Right ventricle myocardium superior (tissue), 1 donor: ENCODE measurements at places on chromosomes 4 and X.

- DNase-seq, result no peak
Measured at GRCh38 chr4:139692309-139693012, 26.8 kb downstream of the MGST2 start.

GRCh38 chrX:68672581-68673318, 25.3 kb downstream of the STARD8 start:
- peak; percentile 66 for DNase-seq

DNA sequence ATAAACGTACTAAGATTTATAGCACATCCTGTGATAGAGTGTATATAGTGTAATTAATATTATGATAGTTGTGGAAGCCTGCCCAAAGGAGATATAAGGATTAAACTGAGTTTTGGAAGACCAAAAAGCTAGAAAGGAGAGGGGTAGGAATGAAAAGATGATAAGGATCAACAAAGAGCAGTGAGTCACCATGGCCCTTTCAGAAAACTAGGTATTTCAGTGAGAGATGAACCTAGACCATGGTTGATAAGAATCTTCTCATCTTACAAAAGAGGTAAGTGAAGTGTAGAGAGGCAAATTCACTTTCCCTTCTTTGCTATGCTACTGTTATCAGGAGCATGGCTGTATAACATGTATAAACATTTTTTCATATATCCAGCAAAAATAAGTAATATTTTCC, 133.8 kb upstream of the PLAC1 start:
- no peak for DNase-seq

DNA sequence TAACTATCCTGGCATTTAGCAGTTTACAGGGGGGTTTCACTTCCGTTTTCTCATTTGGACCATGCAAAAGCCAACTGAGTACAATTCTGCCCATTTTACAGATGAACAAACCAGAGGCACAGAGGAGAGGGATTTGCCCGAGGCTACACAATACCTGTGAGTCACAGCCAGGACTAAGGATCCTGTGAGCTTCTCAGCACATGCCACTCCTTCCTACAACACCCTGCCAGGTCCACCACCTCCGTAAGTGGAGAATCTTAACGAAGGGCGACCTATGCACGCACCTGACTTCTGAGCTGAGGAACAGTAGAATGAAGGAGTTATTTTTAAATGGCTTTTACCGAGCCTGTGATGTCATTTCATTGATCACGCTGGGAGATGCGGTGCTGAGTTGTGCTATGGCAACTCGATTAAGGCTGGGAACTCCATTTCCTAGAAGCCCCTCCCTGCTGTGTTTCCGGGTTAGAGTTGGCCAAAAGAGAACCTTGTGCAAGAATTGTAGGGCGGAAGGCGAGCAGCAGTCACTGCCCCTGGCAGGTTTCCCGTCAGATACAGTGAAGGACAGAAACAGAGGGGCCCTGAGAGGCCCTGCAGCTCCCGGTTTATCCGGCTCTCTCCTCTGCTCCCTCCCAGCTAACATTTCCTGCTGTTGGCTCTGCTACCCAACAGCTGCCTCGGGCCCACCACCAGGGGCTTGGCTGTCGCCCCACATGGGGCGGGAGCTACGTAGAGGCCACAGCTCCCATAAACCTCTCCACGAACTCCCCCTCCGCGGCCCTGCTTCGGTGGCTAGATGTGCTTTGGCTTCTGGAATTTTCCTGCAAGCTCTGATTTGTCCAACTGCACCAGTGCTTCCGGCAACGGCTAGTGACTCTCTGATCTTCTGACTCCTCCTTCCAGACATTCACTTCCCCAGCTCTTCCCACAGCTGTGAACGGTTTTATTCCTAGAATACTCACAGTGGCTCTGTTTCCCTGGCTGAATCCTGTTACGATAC, 75.1 kb upstream of the USP9X start:
- peak; percentile 87 for DNase-seq

GRCh38 chr4:10656988-10657387, 27.6 kb downstream of the CLNK start:
- DNase-seq, result no peak

- DNase-seq, result peak; percentile 92
Measured at GRCh38 chr4:44448521-44449461, at the start of gene KCTD8. Gene KCTD8 (minus strand): TSS chr4:44448809.

GRCh38 chr4:111986095-111986494, 159.2 kb upstream of the FAM241A start:
- no peak for DNase-seq

- no peak for DNase-seq
Measured at GRCh38 chrX:78429172-78429571, 101.8 kb upstream of the CYSLTR1 start.

GRCh38 chr4:139470997-139471665, 17.2 kb downstream of the RAB33B start:
- DNase-seq, result no peak

- DNase-seq, result no peak
Measured at GRCh38 chr4:174437749-174438148, 84.5 kb downstream of the HPGD start.

DNA sequence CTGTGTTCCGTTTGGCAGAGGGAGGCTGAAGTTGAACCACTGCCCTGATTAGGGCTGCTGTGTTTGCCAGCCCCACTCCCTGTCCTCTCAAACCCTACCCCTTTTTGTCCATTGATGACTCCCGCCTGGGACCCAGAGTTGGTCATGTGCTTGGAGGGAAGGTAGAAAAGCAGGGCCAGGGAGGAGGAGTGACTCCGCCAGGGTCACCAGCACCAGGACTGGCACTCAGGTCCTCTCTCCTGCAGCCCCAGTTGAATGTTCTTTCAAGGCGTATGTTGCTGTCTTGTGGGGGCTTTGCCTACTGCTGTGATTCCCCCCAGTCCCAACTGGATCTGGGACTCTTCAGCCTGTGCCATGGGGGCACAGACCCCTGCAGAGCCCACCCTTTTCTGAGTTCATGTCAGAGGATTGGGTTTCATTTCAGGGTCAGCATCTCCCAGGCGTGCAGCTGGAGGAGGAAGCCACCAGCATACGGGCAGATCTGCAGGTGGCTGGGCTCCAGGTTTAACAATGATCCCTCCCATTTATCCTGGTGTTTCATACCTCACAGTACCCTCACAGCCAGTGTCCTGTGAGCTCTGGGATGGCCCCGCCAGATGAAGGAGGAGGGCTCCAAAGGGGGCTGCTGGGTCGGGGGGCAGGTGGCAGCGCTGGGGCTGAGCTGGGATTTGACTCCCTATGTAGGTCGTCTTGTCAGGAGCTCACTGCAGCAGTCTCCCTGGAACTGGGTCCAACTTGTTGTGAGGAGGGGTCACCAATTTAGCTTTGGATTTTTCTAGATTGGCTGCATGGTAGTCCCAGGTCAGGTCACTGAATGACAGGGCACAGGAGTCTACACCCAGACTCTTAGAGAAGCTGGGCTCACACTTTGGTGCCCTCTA, 55.7 kb downstream of the MSX1 start:
- DNase-seq, result no peak

GRCh38 chrX:17038681-17039161, 92.3 kb downstream of the REPS2 start:
- DNase-seq, result no peak

DNA sequence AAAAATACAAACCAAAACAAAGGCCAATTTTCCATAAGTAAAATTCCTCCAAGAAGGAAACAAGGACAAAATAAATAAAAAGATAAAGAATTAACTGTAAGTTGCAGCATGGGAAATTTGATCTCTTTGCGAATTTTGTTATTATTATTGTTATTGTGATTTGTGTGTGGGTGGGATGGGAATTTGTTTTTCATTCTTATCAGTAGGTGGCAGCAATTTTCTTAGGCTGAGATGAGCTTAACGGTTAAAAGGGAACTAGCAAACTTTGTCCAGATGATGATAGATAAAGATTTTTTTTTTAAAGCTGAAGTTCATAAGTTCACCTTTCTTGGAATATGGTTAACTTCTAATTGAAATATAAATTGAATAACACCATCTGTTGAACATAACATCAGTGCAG, 83.2 kb upstream of the IL1RAPL2 start:
- DNase-seq, result no peak

GRCh38 chrX:71439420-71439819, 73.3 kb downstream of the TAF1 start:
- no peak for DNase-seq

- no peak for DNase-seq
Measured at GRCh38 chr4:161178310-161178709, 985.5 kb downstream of the FSTL5 start.

GRCh38 chr4:84417997-84418709, 80.9 kb downstream of the NKX6-1 start:
- DNase-seq, result no peak

DNA sequence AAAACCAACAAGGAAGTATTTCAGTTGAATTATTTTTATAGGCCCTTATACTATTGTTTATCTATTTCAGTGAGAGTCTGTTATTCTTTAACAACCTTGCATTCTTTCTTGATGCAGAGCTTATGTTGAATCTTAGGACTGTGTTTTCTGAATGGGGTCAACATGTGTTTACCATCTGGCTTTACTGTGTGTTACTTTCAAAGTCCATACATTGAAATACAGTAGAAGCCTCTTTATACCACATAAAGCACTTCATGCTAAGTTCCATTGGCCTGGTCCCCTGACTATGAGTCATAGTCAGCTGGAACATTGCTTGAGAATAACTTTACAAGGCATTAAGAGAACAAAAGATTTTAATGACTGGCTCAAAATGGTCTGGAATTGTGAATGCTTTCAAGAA, 152.6 kb downstream of the GASK1B start:
- DNase-seq, result no peak

DNA sequence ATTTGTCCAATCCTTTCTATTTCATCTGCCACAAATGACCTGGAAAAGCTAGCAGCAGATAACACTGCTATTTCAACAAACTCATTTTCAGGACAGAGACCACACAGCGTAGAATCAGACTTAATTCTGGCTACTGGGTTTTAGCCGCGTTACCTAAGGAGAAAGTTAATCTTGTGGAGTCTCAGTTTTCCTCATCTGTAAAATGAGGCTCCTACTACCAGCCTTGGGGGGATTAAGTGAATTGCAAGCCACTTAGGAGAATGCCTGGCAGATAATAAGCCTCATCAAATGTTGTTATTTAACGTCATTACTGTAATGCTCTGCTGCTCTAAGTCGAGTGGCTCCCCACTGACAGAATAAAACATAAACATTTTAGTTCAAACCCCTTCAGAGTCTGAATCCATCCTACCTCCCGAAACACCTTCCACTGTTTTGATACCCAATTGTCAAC, 1.4 kb downstream of the CCNI start:
- DNase-seq, result no peak

- DNase-seq, result no peak
Measured at GRCh38 chr4:6217716-6218381, 17.5 kb upstream of the JAKMIP1 start.

GRCh38 chr4:152680988-152681603, 1.3 kb upstream of the TMEM154 start:
- no peak for DNase-seq

GRCh38 chrX:11334165-11334564, 41.0 kb downstream of the AMELX start:
- no peak for DNase-seq

DNA sequence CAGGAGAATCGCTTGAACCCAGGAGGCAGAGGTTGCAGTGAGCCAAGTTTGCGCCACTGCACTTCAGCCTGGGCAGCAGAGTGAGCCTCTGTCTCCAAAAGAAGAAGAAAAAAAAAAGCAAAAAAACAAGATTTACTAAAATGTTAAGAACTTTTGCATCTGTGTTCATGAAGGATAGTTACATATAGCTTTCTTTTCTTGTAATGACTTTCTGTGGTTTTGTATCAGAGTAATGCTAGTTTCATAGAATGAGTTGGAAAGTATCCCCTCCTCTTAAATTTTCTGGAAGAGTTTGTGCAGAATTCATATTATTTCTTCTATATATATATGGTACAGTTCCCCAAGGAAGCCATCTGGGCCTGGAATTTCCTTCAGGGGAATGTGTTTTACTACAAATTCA, 17.0 kb upstream of the GRIPAP1 start:
- no peak for DNase-seq

DNA sequence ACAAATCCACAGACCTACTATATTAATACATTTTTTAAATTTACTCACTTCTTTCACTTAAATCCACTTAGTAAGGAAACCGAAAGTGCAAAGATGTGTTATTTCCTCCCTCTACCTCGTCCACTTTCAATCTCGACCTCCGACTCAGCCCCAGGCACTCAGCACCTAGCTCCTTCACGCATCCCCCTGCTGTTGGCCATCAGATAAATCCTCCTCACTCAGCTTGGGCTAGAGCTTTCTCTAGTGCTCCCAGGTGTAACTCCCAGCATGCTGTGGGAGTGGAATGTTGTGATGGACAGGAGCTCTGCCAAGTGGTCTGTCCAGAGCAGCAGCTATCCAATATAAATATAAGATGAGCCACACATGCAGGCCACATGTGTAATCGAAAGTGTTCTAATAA, 26.7 kb upstream of the TEC start:
- DNase-seq, result no peak

GRCh38 chrX:74251006-74251930, 52.7 kb upstream of the ZCCHC13 start:
- no peak for DNase-seq

- DNase-seq, result no peak
Measured at GRCh38 chr4:30283336-30283735, 436.8 kb upstream of the PCDH7 start.

- DNase-seq, result no peak
Measured at GRCh38 chr4:21709761-21710160, 238.8 kb downstream of the KCNIP4 start.

DNA sequence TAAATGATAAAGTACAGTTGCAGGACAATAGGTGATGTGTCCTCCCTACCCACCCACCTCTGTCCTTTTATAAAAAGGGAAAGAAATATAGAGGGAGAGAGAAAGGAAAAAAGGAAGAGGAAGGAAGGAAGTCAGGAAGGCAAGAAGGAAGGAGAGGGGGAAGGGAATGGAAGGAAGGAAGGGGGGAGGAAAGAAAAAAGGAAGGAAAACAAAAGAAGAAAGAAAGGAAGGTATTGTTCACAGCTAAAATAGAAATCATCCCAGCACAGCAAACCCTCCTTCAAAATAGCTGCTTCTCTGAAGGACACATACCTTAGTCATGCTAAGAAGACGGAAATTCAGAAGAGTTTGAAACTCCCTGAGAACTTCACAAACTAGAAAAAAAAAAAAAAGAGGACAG, 8.4 kb downstream of the NKX6-1 start:
- no peak for DNase-seq

- no peak for DNase-seq
Measured at GRCh38 chr4:76365636-76366035, 55.3 kb downstream of the CCDC158 start.

GRCh38 chr4:98671131-98671530, 12.7 kb upstream of the TSPAN5 start:
- no peak for DNase-seq

- DNase-seq, result no peak
Measured at GRCh38 chr4:185305979-185306442, 89.7 kb downstream of the LRP2BP start.

DNA sequence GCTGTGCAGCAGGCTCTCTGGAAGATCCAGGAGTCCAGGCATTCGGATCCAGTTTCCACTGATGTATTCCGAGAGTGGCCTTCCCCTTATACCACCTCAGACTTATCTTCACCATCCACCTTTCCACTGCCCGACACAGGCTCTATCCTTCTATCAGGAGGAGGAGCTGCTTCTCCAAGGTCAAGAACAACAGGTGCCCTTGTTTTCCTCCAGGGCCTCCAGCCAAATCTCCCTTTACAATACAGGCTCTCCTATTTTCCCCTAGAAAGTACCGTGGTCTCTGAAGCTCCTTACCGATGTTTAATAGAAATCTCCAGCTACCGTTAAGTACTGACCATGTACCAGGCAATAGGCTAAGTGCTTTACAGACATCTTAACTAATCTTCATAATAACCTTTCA, 61.3 kb downstream of the AFAP1 start:
- no peak for DNase-seq
